ENCODE measurements at places on chromosomes 6 and 20. TPM values are rescaled to one million over a fixed set of nuclear protein-coding genes. Genes with fewer than 3 reads are reported as not detected.

The MOG gene
- total RNA-seq = not detected

The NDRG3 gene
- total RNA-seq = 30.4 TPM

The KHDRBS2 gene
- not detected for total RNA-seq

The STX11 gene
- 1.9 TPM for total RNA-seq

The GRIK2 gene
- total RNA-seq = 2.5 TPM

The ERVFRD-1 gene
- total RNA-seq = not detected

The VSTM2L gene
- 17.7 TPM for total RNA-seq

The APOBEC2 gene
- total RNA-seq = not detected

The MUC22 gene
- 0.05 TPM for total RNA-seq

The HLA-DMA gene
- total RNA-seq = 8.1 TPM

The GTF2H4 gene
- total RNA-seq = 41.3 TPM
